ENCODE measurements at places on chromosomes 1 and 21. TPM values are rescaled to one million over a fixed set of nuclear protein-coding genes. Genes with fewer than 3 reads are reported as not detected.

The EXO1 gene
- total RNA-seq = 10.6 TPM

The TADA1 gene
- 14.0 TPM for total RNA-seq

The TMEM82 gene
- not detected for total RNA-seq

The TACSTD2 gene
- total RNA-seq = 203 TPM

The ALPL gene
- 6.6 TPM for total RNA-seq
